ENCODE measurements at places on chromosomes 4 and X.
A peak's percentile ranks its signal among the peaks of the same experiment; 100 is the strongest.

DNA sequence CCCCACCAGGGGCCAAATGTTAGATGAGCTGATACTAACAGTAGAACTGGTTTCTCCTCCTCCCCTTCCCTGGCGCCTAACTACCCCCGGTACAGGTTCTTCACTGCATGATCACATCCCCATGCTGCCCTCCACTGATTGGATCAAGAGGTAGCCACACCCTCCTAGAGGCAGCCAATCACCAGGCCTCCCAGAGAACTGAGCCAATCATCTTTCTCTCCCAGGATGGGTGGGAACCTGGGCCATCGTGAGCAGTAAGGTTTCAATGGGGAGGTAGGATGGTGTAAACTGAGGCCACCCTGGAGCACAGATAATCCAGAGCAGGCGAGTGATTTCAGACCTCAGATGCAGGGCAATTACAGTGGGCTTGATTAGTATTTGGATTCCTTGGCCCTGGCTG, 64.2 kb downstream of the PPP2R2C start:
- no peak overlapping the region for H3K27ac ChIP-seq
- H3K4me1 ChIP-seq = peaks cover 38% of the 10 kb centered on the region
- H3K36me3 ChIP-seq = no peaks in the 10 kb centered on the region
- no peak for DNase-seq

DNA sequence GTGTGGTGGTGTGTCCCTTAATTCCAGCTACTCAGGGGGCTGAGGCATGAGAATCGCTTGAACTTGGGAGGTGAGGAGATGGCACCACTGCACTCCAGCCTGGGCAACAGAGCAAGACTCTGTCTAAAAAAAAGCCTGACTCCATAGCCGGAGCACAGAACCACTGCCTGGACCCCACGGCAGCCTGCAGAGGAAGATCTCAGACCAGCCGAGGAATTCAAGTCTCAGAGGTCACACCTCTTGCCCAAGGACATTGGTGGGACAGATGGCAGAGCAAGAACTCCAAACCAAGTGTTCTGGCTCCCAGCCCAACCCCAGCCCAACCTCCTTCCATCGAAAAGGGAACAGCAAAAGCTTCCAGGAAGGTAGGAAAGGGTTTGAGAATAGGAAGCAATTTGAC, 70.8 kb downstream of the SMIM20 start:
- peaks cover 6% of the 10 kb centered on the region for H3K27me3 ChIP-seq
- no peak overlapping the region for H3K27ac ChIP-seq

GRCh38 chrX:318739-319578, at the start of gene GTPBP6:
Gene GTPBP6 (minus strand): TSS chrX:318796. CDS start chrX:318787, 9 bp downstream.
- H3K4me1 ChIP-seq = peaks cover 16% of the 10 kb centered on the region
- DNase-seq = peak; percentile 98
- peak within 1 kb of the TSS; percentile 90 for H3K4me3 ChIP-seq
- peaks cover 3% of the 10 kb centered on the region for H3K27me3 ChIP-seq

DNA sequence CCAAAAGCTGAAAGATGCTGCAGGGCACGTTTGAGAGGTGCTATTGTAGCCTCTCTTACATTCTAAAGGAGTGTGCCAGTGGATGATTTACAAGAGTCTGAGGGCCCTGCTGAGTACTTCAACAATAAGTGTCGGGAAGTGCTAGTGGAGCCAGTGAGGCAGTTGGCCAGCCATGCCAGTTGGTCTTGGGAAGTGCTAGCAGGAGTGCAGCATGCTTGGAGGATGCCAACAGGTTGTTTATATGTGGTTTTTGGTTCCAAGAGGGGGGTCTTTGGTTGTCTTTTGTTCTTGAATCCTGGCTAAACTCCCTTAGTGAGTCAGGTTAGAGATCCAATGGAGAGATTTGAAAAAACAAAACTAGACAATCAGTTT, 335.3 kb downstream of the PABPC4L start:
- DNase-seq = no peak
- no peak overlapping the region for H3K27ac ChIP-seq
- no peaks in the 10 kb centered on the region for H3K36me3 ChIP-seq
- no peaks in the 10 kb centered on the region for H3K4me1 ChIP-seq
- no peaks in the 10 kb centered on the region for H3K27me3 ChIP-seq

- H3K4me3 ChIP-seq = no peak overlapping the region
- H3K27me3 ChIP-seq = peaks cover 12% of the 10 kb centered on the region
- no peaks in the 10 kb centered on the region for H3K4me1 ChIP-seq
- H3K36me3 ChIP-seq = no peaks in the 10 kb centered on the region
- no peak overlapping the region for H3K27ac ChIP-seq
- DNase-seq = no peak
Observed at GRCh38 chr4:188145601-188146000, 6.4 kb downstream of the TRIML1 start.

DNA sequence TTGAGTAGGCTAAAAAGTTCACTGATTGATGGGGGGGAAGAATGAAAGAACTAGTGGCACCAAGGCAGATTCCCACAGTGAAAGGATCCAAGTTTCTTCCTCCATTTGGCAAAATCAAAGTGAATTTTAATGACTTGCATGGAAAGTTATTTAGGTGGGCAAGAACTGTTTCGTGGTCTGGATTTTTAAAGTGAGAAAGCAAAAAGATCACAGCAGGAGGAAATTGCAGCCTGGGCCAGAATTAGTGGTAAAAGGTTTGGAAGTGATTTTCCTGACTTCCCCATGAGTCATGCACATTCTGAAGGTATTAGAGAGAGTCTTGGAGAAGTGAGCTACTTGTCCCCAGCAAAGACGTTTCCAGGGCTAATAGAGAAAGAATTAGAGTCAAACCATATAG, 207.8 kb downstream of the ANTXR2 start:
- peaks cover 8% of the 10 kb centered on the region for H3K4me1 ChIP-seq
- H3K27ac ChIP-seq = no peak overlapping the region
- no peaks in the 10 kb centered on the region for H3K36me3 ChIP-seq
- no peak overlapping the region for H3K4me3 ChIP-seq
- no peaks in the 10 kb centered on the region for H3K27me3 ChIP-seq

DNA sequence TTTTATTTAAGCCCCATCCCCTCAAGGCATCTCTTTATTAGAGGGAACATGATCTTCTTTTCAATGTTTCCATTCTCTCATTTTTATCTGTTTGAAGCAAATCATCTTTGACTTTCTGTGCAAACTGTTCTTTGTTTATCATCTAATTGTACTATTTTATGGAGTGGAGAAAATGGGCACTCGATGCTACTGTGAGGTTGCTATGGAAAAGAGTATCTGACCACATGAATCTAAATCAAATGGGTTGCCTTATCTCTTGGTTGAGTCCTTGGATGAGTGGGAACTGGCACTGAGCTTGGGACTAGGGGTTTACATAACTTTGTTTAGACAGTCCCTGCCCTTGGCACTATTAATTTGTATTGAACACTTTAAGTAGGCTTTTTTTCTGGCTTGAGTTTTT, 9.1 kb downstream of the OCRL start:
- no peaks in the 10 kb centered on the region for H3K4me1 ChIP-seq
- H3K4me3 ChIP-seq = no peak overlapping the region
- no peak for DNase-seq
- H3K27me3 ChIP-seq = peaks cover 3% of the 10 kb centered on the region
- peaks cover 53% of the 10 kb centered on the region for H3K36me3 ChIP-seq

DNA sequence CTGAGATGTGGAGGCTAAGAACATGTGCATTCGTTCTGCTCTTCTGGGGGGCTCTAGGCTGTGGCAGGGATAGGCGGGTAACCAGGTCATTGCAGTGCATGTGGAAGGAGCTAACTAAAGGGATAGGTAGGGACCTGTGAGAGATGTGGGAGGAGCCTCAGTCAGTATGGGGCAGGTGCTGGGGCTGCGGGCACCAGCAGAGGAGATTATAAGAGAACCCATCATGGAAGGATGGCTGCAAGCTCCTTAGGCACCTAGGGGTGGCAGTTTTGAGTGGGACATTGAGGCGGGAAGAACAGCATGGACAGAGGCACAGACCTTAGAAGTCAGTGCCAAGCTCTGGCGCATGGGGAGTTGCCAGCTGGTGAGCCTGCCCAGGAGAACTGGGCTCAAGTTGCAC, 7.2 kb downstream of the CLDN22 start:
- H3K4me1 ChIP-seq = no peaks in the 10 kb centered on the region
- no peak overlapping the region for H3K4me3 ChIP-seq
- no peaks in the 10 kb centered on the region for H3K27me3 ChIP-seq
- H3K27ac ChIP-seq = no peak overlapping the region
